Stimulated activated CD4-positive, alpha-beta T cell treated with anti-CD3 and anti-CD28 coated beads, Interleukin-15, amount 100 ng/mL, for 24 hours (primary cell): ENCODE measurements at places on chromosomes 11 and 22.

GRCh38 chr22:35220221-35220620 lies 37.1 kb upstream of the HMGXB4 start:
- DNase-seq = no peak

- DNase-seq = no peak
These were observed 1.6 kb upstream of the MFRP start for GRCh38 chr11:119347940-119348605.

DNA sequence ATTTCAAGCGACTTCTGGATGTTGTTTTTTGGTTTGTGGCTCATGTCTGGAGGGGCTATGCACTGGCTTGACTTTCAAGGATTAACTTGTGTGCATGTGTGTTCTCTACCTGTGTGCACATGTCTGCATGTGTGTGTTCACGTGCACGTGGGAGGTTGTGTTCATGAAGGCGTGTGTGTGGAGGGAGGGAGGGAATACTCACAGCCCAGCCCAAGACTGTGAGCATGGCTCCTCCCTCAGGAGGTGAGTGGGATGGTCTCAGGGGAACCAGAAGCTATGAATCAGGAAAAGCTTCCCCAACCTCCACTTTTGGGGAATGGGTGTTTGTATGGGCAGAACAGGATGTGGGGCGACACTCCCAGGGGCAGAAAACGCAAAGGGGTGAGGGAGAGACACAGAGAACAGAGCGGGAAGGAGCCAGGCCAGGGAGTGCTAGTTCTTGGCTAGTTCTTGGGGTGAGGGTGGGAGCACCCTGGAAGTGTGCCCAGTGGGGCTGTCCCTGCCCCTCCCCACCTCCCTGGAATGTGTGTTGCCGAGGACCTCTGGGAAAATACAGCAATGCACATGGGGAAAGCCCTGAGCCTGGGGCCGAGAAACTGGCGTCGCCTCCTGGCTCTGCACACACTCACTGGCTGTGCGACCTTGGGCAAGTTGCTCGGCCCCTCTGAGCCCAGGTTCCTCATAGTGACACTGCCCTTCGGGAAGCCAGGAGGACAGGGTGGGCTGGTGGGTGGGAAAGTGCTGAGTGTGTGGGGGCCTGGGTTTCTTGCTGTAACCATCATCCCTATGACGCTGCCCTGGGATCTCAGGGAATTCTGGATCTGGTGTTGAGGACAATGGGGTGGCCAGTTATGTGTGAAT lies 16.9 kb upstream of the ALX4 start:
- no peak for DNase-seq

DNA sequence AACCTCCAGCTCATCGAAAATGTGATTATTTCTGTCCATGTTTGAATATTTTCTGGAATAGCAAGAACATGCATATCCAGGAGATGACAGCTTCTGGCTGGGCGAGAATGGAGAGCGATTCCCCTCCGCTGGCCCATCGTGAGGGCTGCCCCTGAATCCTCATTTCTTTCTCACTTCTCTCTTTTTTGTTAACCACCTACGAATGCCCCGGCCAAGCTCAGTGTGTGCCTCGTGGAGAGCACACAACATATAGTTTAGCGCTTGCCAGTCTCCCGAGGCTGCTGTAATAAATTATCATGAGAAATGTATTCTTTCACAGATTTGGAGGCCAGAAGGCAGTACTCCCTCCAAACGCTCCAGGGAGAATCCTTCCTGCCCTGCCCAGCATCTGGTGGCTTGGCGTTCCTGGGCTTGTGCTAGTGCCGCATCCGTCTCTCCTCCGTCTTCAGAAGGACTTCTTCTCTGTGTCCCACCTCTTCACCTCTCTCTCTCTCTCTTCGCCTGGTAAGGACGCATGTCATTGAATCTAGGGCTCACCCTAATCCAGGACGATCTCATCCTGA lies 1306.0 kb downstream of the TBC1D22A start:
- DNase-seq = no peak

DNA sequence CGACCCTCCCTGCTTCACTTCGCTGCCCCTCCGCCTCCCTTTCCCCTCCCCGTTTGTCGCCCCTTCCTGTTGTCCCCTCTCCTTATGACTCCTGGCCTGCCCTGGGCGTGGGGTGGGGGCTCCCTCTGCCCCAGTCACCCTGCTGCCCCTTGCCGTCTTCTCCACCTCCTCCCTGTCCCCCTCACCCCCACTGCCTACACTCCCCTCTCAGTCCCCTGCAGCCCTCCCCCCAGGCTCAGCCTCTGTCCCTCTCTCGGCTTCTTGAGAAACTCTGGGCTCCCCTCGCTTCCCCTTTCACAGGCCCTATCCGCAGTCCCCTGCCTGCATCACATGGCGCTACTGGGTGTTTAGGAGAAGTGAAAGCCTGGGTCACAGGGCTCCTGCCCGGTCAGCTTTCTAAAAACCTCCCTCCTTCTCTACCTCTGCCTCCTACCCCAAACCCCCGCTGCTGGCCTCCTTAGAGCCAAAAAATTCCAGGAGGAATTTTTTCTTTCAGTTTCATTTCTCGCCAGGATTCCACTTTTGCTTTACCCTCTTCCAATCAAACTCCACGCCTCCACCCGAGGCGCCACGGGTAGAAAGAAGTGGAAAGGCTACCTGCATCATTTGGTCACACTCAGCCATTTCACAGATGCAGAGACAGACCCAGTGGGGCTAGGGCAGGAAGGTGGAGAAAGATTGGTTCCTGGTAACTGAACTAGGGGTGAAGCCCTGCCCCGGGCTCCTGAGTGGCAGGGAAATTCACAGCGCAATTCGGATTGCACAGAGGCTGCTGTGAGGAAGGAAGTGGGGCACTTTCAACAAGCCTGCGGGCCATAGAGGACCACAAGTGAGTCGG lies at the start of gene SLC15A3:
Gene SLC15A3 (minus strand): TSS at position 273 of the 838 bp plus-strand sequence. CDS start 625 bp downstream, outside the sequence.
- peak; percentile 46 for DNase-seq

DNA sequence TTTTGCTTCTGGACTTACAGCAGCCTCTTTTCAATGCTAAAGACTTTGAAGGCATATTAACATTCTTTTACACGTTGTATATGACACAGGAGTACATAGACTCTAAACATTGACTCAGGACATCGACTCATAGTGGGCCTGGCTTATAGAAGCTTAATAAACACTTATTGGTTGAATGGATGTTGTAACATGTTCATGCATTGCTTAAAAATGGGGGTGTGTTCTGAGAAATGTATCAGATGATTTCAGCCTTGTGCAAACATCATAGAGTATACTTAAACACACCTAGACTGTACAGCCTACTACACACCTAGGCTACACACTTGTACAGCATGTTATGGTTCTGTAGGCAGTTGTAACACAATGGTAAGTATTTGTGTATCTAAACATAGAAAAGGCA lies 17.9 kb downstream of the TTC17 start:
- DNase-seq = no peak

GRCh38 chr11:27977031-27977430 lies 130.9 kb downstream of the KIF18A start:
- no peak for DNase-seq

DNA sequence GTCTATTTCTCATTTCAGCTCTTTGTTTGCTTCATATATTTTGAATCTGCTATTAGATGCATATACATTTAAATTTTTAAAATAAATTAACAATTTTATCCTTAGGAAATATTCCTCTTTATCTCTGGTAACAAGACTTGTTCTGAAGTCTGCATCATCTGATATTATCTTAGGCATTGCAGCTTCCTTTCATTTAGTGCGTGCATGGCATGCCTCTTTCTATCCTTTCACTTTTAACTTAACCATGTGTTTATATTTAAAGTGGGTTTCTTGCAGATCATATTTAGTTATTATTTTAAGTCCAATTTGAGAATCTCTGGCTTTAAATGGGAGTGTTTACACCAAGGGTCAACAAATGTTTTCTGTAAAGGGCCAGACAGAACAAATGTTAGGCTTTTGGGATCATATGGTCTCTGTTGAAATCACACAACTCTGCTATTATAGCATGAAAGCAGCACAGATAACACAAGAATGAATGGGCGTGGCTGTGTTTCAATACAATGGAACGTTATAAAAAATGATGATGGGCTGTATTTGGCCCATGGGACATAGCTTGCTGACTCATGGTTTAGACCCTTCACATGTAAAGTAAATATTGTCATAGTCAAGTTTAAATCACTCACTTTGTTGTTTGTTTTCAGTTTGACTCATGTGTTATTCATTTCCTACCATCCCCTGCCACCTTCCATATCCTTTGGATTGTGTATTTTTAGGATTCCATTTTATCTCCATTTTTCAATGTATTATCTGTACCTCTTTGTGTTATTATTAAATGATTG lies 83.9 kb upstream of the SNX19 start:
- DNase-seq = no peak

- no peak for DNase-seq
These were observed 39.0 kb downstream of the OTOG start for GRCh38 chr11:17585911-17586695.

- no peak for DNase-seq
These were observed 19.4 kb downstream of the MED15 start for GRCh38 chr22:20526628-20527355.

DNA sequence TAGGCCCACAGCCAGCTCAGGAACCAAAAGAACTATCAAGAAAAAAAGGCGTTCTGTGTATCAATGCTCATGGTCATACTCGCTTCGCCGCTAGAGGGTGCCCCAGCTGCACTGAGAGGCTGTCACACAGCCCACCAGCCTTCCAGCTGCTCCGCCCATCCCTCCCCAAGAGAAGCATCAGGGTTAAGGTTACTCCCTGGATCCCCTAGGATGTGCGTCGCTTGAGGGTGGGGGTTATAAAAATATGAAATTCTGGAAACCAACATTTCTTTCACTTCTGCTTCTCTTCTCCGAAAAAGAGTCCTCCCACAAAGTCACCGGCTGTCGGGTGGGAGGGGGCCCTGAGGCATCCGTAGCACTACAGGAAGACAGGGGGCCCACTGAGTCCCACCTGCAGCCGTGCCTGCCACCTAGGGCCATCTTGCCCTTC lies 1.7 kb downstream of the CBX6 start:
- DNase-seq = peak; percentile 95

DNA sequence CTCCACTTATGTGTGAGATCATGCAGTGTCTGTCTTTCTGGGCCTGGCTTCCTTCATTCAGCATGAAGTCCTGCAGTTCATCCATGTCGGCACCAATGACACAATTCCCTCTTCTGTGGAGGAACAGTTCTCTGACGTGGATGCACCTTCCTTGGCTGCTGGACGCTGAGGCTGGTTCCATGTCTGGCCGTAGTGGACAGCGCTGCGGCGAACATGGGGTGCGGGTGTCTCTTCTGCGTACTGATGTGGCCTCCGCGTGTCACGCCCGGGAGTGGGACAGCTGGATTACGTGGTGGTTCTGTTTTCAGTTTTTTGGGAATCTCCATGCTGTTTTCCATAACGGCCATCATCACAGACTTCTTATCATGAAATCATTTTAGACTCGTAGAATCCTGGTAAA lies 16.9 kb upstream of the MUC2 start:
- DNase-seq = no peak

DNA sequence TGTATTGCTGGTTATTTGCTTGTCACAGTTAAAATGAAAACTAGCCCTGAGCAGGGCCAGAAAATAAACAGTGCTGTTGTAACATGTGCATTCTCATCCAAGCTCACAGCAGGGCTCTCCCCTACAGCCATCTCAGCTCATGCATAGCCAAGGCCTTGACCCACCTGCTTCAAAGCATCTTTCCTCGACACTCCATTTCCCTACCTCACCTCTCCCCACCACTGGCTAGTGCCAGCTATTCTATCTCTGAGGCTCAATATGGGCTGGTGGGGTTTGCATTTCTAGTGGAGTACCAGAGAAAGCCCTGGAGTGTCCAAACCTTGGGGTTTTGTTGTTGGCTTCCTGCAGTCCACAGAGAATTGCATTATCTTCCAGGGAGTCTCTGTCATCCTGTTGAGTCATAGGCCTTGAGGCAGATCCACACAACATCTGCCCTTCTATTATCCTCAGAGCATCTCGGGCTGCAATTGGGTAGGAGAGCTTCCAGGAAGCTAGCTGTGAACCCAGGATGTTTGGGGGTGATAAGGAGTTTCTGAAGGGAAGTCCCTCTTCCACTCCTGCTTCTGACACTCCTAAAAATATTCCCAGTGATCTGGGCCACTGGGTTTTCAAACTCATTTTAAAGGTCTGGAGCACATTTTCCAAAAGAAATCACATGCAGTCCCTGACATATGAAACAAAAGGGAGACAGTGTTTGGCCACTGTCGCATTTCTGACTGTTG lies 36.1 kb upstream of the AMOTL1 start:
- no peak for DNase-seq

GRCh38 chr11:100876815-100877520 lies 189.9 kb downstream of the ARHGAP42 start:
- no peak for DNase-seq

DNA sequence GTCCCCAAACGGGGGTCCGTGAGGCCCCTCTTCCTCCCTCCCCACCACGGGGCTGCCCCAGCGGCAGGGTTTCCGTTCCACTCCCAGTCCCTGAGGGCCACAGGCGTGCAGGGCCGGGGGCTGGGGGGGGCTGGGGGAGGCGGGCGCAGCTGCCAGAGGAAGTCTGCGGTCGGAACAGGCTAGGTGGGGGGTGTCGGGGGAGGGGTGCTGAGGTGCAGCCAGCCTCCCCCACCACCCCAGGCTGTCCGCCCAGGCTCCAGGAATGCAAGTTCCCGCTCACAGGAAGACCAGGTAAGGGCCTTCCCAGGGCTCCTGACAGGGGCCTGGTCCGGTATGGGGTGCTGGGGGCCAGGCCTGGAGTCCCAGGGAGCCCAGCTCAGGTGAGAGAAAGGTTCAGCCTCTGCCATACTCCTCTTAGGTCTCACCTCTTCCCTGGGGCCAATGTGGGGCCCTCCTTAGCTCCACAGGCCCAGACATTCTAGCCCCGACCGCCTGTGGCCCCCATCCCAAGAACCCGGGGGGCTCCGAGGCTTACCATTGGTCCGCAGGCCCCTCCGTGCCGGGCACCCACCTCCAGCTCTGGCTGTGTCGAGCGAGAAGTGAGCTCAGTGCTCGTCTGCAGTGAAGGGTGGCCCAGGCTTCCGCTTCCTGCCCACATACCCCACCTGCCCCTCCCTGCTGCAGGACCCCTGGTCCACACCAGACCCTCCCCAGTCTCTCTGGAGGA lies at the start of gene PTPRCAP:
Gene PTPRCAP (minus strand): TSS at position 601 of the 727 bp plus-strand sequence. CDS start 63 bp downstream, at position 538.
- DNase-seq = peak; percentile 87

DNA sequence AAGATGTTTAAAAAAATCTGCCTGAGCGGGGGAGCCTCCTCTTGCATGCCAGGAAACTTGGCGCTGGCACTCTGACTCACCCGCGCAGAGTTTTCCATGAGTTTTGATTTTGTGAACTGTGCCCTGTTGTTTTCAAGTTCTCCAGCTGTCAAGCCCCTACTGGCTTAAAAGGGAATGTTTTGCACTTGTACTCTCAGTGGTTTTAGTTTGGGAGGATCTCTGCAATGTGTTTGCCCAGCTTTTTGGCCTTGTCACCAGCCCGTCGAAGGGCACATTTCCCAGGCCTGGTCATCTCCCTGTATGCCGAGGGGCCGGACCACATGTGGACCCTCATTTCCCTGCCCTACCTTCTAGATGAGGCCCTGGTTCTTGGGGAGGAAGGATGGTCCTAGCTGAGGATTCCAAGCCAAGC lies 12.2 kb downstream of the MRGPRF start:
- no peak for DNase-seq

- no peak for DNase-seq
These were observed 6.1 kb downstream of the IFT27 start for GRCh38 chr22:36769541-36770512.

- DNase-seq = no peak
These were observed 18.1 kb downstream of the THY1 start for GRCh38 chr11:119404872-119405271.

DNA sequence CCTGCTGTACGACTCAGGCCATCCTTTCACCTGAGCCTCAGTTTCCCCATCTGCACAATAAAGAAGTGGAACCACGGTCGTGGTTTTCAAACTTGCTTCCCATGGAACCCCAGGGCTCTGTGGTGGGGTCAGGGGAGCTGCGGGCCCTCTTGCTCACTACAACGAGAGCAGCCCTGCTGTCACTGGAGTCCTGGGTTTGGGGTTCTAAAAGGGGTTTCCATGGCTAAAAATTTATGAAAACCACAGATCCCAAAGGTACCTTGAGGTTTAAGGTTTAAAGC lies 45.4 kb upstream of the CARS1 start:
- no peak for DNase-seq
